CD4-positive, alpha-beta T cell treated with Interleukin-6 for 4 hours (primary cell): ENCODE measurements at places on chromosomes 11 and 22.
A peak's percentile ranks its signal among the peaks of the same experiment; 100 is the strongest.

- DNase-seq: peak; percentile 73
These were observed 9.4 kb upstream of the SF1 start for GRCh38 chr11:64787526-64788320.

DNA sequence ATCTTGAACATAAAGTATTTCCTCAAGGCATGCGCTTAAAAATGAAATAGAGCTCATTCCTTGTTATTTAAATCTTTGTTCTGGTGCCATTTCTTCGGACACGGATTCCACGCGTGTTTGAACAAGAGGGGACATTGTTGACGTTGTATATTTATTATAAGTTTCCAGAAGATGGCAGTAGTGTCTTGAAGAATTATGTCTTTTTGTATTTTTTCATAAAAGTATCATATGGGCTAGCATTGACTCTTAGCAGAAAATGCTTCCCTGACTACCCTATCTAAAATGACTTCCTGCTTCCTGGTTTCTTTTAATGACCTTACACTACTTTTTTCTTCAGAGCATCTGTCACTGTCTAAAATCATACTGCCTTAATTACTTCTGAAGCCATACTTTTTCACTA lies 20.4 kb downstream of the BIRC2 start:
- DNase-seq: peak; percentile 16

- DNase-seq: no peak
These were observed 136.9 kb upstream of the ZC3H12C start for GRCh38 chr11:109956124-109956793.

DNA sequence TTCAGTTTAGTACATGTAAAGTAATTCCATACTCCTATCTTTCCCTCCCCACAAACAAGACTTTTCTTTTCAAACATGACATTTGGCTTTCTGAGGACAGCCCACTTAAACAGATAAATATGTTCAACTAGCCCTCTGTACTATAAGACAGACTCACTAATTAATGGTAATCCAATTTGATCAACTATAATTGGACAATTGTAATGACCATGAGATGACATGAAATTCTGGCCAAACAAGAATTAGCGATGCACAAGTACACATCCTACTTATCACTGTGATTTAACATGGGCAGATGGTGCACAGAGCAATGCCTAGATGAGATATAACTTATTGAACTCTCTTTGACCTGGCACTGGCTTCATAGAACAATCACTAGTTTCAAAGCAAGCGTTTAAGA lies 1033.7 kb upstream of the CCDC90B start:
- no peak for DNase-seq

DNA sequence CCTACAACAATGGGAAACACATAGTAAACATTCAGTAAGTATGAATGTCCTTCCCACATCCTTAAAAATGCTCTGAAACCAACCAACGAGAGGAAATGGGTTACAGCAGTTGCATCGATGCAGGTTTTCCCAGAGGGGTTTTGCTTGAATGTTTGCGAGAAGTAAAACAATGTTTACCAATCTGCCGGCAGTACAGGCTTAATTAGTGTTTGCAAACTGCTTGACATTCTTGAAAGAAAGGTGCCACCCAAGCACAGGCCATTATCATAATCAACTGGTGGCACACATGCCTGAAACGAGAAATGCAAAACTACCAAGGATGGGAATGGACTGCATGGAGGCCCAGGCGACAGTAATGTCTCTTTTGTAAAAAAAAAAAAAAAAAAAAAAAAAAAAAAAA lies 27.1 kb upstream of the OPCML start:
- DNase-seq: no peak
